Bone marrow (tissue), 2 donors: ENCODE measurements at places on chromosomes 6 and 20.

DNA sequence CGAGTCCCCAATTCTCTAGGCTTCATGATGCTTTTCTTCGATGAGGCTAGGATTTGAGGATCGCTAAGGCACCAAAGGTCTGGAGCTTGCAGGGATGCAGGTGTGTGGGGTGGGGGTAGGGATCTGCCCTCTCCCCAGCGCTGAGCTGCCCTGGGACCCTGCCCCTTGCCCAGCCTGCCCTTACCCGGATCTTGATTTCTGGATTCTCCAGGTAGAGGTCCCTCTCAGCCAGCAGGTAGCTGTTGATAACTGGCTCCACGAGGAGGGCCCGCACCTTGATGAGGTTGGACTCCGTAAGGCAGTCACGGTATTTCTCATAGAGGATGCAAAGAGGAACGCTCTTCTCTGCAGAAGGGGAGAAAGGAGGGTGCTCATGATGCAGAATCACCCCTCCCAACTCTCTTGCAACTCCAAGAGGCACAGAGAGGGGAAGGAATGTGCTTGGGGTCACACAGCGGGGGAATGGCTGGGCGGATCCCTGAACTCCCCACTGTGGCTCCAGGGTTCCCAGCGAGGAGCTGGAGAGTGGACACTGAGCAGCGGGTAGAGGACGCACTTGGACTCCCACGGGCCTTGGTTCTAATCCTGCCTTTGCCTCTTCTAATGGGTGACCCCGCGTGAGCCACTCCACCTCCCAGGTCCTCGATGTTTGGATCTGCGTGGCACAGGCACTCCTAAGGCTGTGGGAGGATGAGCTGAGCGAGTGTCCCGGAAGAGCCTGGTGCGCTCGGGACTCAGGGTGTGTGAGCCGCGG is 32.7 kb downstream of the TGM2 start:
- DNase-seq, result no peak

GRCh38 chr20:35831029-35831428 is 59.2 kb downstream of the PHF20 start:
- DNase-seq, result no peak

DNA sequence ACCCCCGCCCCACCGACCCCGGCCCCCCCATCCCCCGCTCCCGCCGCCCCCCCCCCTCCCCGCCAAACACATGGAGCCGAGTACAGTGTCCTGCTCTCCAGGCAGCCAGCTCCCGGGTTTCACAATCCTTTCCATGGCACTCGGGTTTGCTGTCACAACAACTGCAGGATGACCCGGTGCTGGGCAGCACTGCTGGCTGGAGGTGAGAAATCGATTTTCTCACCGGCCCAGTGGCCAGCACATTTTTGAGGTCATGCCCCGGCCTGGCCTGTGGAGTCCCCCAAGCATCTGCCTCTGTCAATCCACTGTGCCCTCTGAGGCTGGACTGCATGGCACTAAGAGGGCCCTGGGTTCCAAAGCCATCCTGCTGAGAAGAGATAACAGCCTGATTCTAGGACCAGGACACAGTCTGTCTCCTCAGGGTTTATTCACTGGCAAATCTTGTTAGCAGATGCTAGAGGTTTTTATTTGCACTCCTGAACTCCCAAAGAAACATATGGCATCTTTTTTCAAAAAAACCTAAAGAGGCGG is 129.5 kb downstream of the NFATC2 start:
- no peak for DNase-seq

GRCh38 chr20:15419856-15420255 is 1082.4 kb upstream of the FLRT3 start:
- no peak for DNase-seq

GRCh38 chr6:123089226-123089625 is 93.2 kb downstream of the CLVS2 start:
- DNase-seq, result no peak

- no peak for DNase-seq
Observed at GRCh38 chr20:39094391-39094790, 132.2 kb downstream of the DHX35 start.

- no peak for DNase-seq
Observed at GRCh38 chr6:43736844-43737243, 33.2 kb upstream of the VEGFA start.

DNA sequence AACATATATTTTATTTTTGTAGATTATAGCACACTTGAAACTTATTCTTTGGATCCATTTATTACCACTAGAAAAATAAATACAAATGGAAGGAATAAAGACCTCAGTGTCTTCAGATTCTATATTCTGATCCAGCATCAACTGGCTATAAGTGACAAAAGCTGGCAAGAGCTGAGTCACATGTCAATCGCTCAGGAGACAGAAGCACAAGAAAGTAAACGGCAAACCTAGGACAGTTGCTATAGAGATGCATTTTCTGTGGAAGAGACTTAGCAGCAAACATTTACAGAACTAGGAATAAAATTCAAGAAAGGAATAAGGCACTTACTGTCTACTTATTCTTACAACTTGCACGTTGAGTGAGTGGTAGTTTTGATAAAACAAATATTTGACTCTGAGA is 230.4 kb downstream of the CLVS2 start:
- DNase-seq, result no peak

DNA sequence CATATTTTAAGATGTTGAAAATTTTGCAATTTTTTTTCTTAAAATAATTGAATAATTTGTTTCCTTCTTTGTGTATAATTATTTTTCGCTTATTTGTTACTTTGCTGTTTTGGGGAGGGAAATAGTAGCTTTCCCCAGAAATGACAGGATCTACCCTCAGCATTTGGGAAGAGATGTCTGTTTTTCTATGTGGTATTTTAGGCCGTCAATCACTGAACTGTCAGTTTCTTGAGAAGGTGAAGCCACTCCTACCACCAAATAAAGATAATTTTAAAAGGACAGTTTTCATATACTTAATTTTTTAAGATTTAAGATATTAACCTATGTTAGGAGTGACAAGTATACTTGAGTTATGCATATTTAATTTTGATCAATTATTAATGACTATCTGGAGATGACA is 31.5 kb downstream of the TSBP1 start:
- DNase-seq, result no peak

DNA sequence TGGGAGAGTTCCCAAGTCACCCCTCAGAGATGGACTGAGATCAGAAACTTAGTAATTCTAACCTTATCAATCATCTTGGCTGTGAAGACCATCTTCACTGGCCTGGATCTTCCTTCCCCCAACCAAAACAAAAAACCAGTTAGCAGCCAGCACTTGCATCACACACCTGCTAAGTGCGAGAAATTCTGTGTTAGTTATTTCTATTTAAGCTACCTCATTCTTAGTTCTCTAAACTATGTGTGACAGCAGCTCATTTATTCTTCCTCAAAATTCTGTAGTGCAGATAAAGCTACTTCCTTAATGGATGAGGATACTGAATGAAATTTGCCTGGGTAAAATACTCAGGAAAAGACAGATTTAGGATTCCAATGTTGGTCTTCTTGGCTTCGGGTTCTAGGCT is 18.2 kb upstream of the TAGAP start:
- DNase-seq, result no peak
